ENCODE measurements at places on chromosomes 12 and 14.
A peak's percentile ranks its signal among the peaks of the same experiment; 100 is the strongest.

DNA sequence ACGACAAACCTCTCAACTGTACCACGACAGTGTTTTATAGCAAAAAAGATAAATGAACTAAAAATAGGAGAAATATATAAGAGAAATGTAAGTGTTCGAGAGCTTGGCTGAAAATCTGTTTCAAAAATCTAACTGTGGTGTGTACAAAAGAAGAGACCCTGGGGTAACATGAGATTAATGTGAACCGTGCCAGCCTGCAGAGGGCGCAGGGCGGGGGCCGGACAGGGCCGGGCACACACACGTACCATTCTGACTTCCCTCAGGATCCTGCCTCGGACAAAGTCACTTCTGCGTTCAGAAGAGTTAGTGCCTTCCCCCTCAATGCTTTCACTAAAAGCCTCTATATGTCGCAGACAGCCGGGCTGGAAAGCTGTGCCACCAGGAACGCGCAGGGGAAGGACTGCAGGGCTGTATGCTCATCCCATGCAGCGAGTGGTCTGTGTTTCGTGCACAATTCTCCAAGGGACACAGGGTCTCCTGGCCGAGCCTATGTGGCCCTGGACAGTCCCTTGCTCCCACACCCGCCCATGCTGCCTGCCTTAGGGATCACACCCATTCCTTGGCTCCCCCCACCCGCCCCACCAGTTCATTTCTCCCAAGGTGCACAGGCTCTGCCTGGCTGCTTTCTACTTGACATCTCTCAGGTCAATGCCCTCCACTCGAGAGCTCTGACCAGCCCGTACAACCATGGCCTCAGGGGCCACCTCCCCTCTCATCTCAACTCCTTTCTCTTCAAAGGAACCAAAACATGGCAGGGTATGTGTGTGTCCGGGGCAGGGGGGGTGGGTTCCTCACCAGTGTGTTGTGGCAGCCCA lies 8.5 kb downstream of the CDCA4 start:
- no peak for DNase-seq

DNA sequence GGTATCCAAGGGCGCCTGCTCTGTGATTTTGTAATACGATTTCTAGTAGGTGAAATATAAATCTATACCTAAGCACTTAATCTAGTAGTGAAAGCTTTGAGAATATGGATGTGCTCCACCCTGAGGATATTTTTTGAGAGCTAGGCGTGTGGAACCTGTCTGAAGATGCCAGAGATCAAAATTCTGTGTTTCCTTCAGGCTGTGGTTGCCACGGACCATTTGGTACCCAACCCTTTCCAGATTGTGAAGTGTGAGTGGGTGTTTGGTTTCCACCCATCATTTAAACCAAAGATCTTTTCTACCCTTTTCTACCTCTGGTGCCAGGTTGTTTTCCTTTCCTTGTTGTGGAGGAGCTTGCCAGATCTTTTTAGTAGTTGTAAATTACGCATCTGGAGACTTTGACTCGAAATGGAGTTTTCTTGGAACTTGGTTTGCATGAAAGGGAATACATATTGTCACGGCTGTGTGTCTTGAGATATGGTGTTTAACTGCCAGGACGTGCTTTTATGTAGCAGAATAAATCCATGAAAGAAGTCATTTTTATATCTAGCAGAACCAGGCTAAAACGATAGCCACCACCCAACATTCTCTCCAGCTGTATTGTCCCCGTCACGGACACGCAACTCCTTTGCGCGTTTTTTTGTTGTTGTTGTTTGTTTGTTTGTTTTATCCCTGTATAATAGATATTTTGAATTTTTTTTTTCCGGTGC lies 2.2 kb downstream of the LRFN5 start:
- DNase-seq = no peak

DNA sequence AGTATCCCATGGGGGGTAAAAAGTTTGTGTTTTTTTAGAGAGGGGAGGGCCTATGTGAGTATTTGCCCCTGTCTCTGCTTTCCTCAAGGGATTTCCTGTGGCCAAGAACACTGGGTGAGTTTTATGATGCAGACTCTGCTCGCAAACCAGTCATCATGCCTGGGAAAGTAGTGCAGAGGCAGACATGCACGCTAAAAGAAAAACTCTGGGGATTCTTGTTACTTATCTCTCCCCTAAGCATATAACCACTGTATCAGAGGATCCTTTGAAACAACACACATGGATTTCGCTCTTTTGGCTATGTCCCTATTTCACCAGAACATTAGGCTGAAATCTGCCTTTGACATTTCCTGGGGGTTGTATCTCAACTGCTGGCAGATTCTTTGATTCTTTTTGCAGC lies 1845.8 kb upstream of the SEL1L start:
- no peak for DNase-seq

DNA sequence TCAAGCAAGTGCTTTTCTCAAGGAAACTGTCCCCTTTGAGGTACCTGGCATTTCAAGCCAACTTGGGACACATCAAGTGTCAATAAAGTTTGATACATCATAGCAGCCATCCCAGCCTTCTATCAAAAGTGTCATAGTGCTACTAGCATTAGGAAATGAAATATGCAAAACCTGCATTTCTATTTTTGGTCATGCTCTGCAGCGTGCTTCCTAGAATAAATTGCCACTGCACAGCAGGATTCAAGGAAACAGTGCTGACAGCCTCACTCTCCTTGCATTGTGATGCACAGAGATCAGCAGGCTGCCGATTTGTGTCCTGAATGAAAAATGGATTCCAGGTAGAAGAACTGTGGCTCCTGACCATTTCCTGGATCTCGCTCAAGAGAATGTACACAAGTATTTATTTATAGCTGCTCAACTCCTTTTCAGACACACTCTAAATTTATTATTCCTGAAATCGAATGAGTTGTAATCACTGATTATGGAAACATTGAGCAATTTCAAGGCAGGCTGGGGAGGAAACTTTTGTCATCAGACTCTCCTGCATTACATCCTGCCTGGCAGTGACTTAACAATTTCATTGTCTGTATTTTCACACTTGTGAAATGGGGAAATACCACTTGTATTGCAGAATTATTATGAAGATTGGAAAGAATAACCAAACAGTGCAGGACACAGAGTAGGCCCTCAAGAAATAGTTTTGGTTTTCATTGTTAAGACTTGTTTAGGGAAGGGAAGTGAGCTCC lies 120.9 kb downstream of the SLC38A6 start:
- DNase-seq = no peak

DNA sequence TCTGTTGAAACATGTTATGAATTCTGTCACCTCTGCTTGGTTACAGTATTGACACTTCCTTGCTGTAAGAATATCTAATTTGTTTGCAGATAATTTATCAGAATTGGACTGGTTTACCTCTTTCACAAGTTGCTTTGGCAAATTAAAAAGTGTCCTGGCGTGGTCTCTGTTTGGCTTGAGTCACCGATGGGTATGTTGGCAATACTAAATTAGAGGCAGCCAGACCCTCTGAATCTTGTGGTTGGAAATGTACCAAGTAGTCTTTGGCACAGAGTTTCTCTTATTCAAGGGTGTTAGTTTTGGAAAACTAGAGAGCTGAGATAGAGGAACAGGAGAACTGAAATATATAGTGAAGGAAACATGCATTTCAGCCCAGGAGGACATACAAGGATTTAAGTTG lies 521.1 kb upstream of the MGAT4C start:
- DNase-seq = no peak

GRCh38 chr14:71403656-71404055 lies 496.4 kb downstream of the PCNX1 start:
- no peak for DNase-seq

GRCh38 chr12:5268424-5269210 lies 163.3 kb upstream of the NTF3 start:
- no peak for DNase-seq

DNA sequence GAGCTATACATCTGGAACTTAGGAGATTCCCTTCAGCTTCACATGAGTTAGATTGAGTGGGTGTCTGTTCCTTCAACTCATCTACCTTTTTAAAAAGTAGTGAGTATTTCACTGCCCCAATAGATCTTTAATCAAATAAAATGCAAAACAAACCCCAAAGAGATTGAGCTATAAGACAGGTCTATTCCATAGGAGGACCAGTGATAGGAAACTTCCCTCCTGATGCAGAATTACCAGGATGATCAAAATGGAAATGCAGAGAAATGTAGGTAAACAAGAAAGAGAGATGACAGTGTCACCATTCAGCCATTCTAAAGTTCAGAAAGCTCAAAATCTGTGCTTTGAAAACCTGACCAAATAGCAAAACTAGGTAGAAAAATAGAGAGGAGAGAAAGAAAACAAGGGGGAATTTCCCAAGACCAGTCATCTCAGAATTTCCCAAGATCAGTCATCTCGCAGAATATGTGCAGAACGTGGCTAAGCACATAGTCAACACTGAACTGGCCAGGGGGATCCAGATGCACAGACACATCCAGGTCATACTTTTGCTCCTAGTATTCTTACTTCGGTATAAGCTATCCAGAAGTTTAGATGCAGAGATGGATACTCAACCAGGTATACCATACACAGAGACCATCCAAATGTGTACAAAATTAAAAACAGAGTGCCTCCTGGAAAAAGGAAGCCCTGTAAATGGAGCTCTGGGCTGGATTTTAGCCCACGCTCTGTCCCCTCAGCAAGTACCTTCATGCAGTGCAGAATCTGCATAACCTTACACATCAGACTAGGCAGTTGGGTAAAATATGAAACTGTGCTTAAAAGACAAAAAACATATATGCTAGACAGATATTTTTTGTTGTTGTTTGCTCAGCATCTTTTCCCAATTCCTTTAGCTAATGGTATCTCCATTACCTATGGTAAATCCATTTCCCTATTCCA lies 27.4 kb downstream of the SLC41A2 start:
- no peak for DNase-seq

- no peak for DNase-seq
Measured at GRCh38 chr12:13749389-13749788, 232.0 kb downstream of the GRIN2B start.

- DNase-seq = no peak
Measured at GRCh38 chr12:68772714-68773113, 26.7 kb downstream of the SLC35E3 start.

GRCh38 chr12:75592086-75592485 lies 80.7 kb upstream of the KRR1 start:
- no peak for DNase-seq

GRCh38 chr12:89516633-89517032 lies 8.0 kb downstream of the GALNT4 start:
- DNase-seq = no peak

DNA sequence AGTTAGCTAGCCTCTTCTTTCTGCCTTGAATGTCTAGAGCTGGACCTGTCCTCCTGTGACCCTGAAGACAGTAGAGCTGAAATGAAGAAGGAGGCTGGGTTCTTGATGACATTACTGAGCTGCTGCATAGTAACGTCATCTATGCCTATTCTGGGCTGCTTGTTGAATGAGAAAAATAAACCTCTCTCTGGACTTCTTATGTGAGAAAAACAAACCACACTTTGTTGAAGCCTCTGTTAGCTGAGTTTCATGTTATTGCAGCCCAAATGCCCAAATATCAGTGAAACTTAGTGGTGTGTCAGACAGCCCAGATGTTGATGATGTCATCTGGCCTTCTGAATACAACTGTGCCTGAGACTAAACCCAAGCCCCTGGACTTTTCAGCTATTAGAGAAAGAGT lies 67.0 kb upstream of the MAX start:
- DNase-seq = peak; percentile 14

DNA sequence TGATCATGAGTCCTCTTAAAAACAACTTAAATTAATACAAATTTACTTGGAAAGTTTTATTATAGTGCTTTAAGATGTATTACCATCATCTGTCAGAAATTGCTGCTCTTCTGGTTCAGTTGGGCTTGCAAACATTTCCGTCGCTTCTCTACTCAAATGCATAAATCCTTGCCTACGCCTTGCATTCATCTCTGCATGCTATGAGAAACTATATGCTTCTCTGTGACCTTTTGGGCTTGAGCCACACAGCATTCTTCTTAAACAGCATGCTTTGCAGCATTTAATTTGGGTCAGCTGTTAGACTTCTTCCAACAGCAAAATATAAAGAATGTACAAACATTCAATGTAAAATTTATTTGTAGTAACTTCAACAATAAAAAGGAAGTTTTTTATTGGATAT lies 305.7 kb upstream of the FLRT2 start:
- DNase-seq = no peak

DNA sequence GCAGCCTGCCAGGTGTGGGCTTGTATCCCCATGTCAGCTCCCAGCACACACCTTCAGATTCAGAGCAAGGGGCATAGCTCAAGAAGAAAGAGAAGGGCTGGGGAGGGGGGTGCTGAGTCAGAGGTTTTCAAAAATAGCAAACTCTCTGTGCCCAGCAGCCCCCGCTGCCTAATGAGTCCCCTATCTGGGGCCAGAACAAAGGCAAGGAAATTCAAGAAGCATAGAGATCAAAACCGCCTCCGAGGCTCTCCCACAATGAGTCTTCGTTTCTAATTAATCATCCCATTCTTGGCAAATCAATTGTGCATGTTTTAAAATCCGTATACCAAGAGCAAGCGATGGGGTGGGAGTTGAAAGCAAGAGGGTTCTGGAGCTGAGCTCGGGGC lies 19.5 kb upstream of the CMKLR1 start:
- no peak for DNase-seq

GRCh38 chr14:74134484-74134883 lies 49.7 kb downstream of the LIN52 start:
- DNase-seq = no peak

DNA sequence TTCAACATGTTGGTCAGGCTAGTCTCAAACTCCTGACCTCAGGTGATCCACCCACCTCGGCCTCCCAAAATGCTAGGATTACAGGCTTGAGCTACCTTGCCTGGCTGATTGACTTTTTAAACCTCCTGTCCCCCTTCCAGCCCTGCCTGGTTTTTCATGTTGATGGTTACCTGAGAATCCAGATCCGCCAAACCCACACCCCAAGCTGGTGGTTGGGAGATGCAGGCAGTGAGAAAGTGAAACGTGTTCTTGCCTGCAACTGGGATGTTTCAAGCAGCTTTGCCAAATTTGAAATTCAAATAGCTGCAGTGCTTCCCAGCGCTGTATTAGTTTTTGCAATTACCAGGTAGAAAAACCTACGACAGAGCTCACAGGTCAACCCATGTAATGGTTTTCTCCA lies 238.3 kb upstream of the PWP1 start:
- DNase-seq = no peak

DNA sequence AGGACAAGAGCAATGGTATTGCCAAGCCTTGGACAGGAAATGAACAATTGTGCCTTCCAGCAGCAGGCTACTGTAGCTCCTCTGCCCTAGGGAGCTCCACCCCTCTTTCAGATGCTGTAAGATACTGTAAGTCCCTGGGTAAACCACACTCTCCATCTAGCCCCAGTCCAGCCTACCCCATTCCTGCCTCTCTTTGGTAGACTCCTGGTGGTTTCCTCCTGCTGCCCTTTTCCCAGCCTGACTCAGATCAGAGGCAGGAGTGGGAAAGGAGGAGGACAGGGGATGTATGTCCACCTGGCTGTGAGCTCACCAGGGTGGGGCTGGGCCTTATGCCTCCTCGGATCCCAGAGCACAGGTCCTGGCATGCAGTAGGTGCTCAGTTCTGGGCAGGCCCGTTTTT lies 174.6 kb downstream of the ESRRB start:
- no peak for DNase-seq

DNA sequence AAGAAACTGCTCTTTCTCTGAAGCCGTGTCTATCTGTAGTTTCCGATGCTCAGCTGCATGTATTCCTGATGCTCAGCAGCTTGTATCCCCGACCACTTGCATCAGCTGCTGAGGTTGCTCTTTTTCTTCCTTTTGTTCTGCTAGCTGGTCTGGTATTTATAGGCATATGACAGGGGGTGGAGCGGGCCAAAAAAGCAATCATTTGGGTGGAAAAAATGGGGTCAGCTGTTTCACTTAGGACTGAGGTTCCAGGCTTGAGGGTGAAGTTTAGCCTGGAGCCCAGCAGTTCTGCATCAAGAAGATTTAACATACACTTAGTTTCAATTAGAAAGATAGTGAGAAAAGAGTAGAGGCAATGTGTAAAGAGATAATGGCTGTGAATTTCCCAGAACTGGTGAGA lies 23.6 kb upstream of the AMN1 start:
- DNase-seq = no peak

- no peak for DNase-seq
Measured at GRCh38 chr12:52913431-52913821, 8.6 kb upstream of the KRT8 start.
